Stimulated activated CD4-positive, alpha-beta T cell treated with anti-CD3 and anti-CD28 coated beads, TNF-alpha, amount 100 ng/mL, for 48 hours (primary cell): ENCODE measurements at places on chromosomes 7 and 10.

DNA sequence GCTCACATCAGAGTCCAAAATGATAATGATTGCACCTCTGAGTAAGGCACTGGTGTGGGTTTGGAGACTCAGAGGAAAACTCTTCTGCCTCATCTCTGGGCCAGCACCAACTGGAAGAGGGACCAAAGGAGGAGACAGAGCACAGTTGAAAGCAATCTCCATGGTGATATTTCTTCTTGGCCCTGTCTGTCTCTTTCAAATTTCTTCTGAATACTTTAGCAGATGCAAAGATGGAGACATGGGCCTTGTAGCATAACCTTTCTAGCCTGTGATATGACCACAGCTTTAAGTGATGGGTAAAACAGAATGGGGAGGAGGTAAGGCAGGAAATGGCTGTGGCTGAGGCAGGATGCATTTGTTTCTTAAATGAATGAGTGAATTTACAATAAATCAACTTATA is 12.2 kb upstream of the GIMAP7 start:
- DNase-seq, result no peak

DNA sequence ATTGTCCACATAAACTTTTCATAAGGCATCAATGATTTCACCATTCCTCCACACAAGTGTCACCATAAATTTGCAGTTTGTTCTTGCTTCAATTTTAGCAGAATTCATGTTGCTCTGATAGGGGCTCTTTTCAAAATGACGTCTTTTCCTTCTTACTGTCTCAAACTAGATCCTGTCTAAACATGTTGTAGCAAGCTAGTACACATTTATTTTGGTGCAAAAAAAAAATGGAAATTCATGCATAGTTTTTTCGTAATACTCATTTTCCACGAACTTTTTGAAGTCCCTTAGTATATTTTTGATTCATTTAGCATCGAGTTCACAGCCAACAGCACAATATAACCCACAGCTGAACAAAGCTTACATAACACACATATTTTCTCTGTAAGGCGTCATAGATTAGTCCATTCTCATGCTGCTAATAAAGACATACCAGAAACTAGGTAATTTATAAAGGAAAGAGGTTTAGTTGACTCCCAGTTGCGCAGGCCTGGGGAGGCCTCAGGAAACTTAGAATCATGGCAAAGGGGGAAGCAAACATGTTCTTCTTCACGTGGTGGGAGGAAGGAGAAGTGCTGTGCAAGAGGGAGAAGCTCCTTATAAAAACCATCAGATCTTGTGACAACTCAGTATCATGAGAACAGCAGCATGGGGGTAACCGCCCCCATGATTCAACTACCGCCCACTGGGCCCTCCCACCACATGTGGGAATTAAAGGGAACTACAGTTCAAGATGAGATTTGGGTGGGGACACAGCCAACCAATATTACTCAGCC is 301.5 kb downstream of the CCDC3 start:
- no peak for DNase-seq

DNA sequence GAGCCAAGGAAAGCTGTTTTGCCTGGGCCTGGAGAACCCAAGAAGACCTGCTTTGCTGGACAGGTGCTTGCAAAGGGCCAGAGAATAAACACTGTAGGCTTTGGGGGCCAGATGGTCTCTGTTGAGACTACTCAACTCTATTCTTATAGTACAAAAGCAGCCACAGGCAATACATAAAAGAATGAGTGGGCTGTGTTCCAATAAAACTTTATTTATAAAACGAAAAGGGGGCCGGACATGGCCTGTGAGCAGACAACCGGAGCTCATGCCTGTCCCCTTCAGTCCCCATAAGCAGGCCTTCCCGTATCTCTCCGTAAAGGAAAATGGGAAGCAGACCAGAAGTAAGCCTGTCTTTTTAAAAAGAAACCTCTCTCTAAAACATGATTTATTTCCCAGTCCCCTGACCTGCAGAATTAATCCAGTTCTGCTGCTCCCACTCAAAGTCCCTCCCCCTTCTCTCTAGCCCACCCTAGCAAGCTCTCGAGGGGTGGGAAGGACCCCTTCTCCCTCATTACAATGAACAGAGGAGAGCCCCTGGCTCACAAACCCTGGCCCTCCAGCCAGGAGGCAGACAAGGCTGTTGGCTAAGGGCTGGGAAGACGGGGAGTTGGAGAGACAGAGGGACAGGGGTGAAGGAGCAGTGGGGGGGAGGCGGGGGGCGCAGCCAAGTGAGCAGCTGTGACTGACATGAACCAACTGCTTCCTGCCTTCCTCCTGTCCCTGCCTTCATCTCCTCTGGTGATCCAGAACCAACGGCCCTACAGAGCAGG is 177.8 kb downstream of the NEURL1 start:
- DNase-seq, result no peak

GRCh38 chr10:126949161-126949503 is 43.9 kb downstream of the DOCK1 start:
- DNase-seq, result no peak

DNA sequence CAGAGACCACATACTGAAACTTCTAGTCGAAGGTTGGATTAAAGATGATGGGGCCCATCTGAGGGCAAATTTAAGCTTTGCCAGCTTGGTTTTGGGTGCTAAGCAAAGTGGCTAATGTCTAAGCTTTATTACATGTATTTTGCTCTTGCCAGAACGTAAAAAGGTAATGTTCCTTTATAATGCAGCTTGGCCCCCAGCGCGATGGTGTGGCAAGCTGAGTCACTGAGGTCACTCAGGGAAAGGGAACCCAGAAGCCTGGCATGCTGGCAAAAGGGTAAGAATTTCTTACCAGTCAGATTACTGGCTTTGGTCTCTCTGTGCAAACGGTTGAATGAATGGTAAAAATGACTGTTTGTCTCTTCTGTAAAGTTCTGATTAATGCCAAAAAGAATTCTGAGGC is 158.3 kb upstream of the KCND2 start:
- DNase-seq, result no peak

DNA sequence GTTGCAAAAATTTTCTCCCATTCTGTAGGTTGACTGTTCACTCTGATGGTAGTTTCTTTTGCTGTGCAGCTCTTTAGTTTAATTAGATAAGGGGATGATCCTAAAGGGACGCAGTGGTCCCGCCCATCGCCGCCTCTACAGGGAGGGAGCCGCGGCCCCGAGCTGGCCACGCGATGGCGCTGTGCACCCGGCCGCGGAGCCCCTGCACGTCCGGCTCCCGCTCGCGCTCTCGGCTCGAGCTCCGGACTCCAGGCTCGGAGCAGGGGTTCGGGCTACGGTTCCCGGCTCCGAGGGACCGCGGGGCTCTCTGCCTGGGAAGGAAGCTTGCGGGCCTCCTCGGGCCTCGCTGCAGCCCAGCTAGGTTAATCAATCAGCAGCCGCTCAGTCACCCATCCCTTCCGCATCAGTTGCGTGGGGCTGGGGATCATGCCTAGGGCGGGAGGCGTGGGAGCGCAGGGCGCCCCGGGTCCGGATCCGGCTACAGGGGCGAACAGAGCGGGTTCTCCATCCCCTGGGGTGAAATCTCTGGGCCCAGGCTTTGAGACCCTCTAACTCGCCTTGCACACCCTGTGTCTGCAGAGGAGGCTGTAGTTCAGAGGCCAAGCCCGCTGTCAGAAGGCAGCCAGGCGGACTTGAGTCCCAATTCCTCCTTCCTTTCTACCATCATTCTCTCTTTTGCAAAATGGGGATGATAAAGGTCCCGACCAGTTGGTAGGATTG is 97.9 kb downstream of the WDR11 start:
- peak; percentile 34 for DNase-seq

DNA sequence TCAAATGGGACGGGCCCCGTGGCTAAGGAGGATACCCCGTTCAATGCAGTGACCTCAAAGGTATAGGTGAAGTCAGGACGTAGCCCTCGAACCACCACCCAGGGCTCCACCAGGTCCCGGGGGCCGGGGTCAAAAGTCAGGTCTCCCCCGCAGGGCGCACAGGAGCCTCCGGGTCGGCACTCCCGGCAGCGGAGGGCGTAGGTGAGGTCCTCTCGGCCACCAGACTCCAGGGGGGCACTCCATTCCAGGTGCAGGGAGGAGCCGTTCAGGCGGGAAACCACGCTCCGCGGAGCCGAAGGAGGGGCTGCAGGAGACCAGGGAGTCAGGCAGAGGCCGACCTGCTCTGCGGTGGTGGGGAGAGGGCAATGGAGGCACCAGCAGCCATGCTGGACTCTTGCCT is 7.7 kb downstream of the EPHB4 start:
- DNase-seq, result no peak

- no peak for DNase-seq
These were observed 6.6 kb upstream of the WDFY4 start for GRCh38 chr10:48678041-48678440.

DNA sequence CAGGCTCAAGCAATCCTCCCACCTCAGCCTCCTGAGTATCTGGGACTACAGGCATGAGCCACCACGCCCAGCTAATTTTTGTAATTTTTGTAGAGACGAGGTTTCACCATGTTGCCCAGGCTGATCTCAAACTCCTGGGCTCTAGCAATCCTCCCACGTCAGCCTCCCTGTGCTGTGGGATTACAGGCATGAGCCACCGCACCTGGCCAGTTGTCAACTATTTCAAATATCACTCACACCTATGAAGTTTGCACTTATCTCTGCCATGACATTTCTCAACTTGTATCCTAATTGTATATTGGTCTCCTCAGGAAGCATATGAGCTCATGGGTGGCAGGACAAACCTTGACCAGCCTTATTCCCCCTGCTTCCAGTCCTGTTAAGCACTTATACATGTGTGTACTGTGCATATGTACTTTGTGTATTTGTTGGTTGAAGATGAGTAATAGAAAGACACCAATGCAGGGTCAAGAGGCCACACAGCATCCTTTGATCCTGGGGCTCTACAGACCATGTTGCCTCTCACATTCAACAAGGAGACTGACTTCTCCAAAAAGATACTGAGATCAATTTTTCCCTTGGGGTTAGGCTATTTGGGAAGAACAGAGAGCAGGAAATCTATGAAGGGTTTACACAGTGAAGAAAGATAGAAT is 82.2 kb downstream of the SLC16A9 start:
- no peak for DNase-seq

- no peak for DNase-seq
These were observed 28.4 kb downstream of the JMJD1C start for GRCh38 chr10:63437116-63437949.
